Stimulated activated CD4-positive, alpha-beta T cell treated with anti-CD3 and anti-CD28 coated beads, Interleukin-4, amount 100 ng/mL, for 1 hour (primary cell): ENCODE measurements at places on chromosomes 6 and 20.
A peak's percentile ranks its signal among the peaks of the same experiment; 100 is the strongest.

DNA sequence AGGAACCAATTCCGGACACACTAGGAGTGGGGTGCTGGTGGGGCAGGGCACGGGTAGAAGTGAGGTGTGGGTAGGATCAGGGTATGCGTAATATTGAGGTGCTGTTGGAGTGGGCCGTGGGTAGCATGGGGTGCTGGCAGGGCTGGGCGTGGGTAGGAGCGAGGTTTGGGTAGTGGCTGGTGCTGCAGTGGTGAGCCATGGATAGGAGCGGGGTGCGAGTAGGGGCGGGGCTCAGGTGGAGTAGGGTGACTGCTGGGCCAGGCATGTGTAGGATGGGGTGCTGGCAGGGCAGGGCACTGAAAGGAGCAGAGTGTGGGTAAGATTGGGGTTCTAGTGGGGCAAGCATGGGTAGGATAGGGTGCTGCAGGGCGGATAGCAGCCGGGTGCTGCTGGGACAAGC lies 114.2 kb upstream of the DUSP22 start:
- no peak for DNase-seq

DNA sequence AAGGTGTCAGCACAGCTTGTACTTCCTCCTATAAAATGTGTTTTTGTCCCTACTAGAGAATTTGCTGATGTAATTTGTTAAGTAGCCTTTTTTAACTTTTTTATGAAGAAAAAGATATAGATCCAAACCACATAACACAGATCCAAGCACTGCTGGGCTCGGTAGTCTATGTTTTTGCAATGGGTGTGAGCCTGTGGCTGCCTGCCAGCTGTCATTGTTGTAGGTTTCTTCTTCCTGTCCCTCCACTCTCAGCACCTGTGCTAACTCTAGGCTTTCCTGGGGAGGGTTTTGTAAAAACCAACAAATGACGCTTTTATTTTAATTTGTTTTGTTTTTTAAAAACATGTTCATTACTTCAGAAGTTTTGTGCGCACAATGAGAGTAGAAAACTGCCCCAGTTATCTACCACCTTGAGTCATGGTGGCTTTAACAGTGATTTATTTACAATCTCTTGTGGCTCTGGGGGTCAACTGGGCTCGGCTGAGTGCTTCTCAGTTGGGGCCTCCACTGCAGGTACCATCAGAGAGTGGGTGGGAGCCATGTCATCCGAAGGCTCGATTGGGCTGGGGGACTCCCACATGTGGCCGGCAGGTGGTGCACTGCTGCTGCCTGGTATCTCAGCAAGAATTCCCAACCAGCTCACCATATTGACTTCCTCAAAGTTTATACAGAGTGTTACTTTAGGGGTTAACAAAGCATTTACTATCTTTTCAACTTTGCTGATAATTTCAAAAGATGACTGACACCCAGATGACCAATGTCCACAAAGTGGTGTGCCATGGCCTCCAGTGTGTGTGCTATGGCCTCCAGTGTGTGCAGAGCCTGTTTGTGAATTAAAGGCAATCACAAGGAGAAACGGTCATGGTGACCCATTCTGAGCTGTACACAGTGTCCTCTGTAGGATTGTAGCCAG lies 3.0 kb upstream of the CCR6 start:
- DNase-seq: peak; percentile 15

DNA sequence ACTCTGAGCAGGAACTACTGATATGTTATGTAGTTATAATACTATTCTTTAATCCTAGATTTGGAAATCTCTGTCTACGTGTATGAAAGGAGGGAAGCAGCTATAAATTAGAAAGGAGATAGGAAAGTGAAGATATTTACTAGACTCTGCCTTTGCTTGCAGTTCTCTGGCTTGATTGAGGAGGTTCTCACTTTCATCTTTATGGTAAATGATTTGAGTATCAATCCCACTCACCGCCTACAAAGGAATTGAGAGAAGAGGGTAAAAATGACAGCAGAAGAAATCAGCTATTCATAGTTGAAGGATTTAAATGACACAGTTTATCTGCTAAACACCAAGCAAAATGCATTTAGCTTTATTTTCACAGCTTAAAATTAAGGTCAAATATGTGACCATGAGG lies 67.3 kb downstream of the FAM229B start:
- DNase-seq: no peak

DNA sequence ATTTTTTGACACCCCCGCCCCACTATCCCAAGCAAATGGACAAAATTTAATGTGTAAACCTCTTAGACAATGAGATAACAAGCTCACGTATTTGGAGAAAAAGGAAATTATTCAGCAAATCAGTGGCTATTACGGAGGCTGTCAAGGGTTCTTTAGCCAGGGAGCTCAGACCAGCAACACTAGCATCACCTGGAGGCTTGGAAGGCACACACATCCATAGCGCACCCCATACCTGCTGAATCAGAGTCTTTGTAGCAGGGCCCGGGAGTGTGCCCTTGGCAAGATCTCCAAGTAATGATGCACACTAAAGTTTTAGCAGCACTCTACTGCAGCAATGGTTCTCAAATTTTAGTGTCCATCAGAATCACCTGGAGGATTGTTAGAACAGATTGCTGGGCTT lies 223.2 kb upstream of the BTBD3 start:
- no peak for DNase-seq

- DNase-seq: peak; percentile 9
Measured at GRCh38 chr20:50226093-50226974, 35.7 kb downstream of the CEBPB start.

GRCh38 chr6:156953479-156954146 lies 176.4 kb downstream of the ARID1B start:
- DNase-seq: no peak

DNA sequence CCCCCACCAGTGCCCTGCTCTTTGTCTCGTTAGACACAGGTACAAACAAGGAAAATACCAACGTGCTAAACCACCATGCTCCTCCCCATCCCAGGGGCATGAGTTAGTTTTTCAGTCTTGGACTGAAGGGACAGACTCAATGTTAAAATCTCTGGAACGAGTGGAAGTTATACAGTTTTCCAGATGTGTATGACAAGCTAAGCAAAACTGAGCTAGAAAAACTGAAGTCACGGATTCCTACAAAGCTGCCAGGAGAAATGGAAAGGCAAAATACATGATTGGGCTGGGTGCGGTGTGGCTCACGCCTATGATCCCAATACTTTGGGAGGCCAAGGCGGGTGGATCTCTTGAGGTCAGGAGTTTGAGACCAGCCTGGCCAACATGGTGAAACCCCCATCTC lies 34.3 kb upstream of the QKI start:
- no peak for DNase-seq

GRCh38 chr20:1861347-1861976 lies 33.7 kb upstream of the SIRPA start:
- DNase-seq: no peak

GRCh38 chr20:50571466-50571865 lies 61.3 kb downstream of the PTPN1 start:
- DNase-seq: no peak

- no peak for DNase-seq
Measured at GRCh38 chr20:34055290-34055689, 56.8 kb downstream of the EIF2S2 start.

GRCh38 chr6:74410630-74411029 lies 714.6 kb downstream of the CD109 start:
- no peak for DNase-seq

DNA sequence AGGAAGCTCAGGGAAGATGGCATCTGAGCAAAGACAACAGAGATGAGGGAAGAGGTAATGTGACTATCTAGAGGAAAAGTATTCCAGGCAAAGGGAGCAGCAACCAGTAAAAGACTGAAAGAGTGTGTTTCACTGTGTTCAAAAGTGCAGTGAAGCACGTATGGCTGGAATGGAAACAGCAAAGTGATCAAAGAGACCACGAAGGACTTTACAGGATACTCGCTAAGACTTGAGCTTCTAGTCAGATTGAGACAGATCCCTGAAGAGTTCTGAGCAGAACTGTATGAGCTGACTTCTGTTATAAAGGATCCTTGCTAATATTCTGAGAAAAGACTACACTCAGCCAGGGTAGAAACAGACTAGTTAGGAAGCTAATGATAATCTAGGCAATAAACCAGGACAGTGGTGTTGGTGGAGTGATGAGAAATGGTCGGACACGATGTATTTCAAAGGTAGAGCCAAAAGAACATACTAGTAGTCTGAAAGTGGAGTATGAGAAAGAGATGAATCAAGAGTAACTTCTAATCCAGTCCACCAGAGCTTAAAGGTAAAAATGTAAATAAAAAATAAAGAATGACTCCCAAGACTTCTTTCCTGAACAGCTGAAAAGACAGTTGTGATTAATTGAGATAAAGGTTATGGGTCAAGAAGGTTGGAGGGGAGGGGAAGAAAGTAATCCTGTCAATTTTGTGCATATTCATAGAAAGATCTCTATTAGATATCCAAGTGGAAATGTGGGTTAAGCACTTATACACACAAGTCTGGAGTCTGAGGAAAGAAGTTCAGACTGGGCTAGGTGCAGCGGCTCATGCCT lies 14.2 kb downstream of the SEC63 start:
- DNase-seq: no peak

GRCh38 chr6:88367248-88367647 lies 201.1 kb upstream of the CNR1 start:
- DNase-seq: no peak

GRCh38 chr6:20696676-20697075 lies 162.4 kb downstream of the CDKAL1 start:
- no peak for DNase-seq

DNA sequence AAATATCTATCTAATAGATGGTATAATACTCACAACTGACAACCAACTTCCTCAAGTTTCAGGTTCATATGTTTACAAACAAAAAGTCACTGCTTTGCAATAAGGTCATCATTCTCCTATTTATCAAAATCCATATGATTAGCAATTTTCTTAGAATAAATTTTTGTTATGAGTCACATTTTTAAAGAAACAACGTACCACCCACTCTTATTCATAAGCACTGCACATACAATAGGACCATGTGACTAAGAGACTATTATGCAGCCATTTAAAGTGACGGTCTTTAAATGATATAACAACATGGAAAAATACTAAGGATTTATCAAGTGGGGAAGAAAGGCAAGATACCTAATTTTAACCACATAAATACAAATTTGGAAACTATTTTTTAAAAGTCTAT lies 40.0 kb downstream of the REPS1 start:
- DNase-seq: no peak

- DNase-seq: no peak
Measured at GRCh38 chr6:2794171-2794730, 29.1 kb downstream of the WRNIP1 start.
